ENCODE measurements at places on chromosomes 3 and 15.
A peak's percentile ranks its signal among the peaks of the same experiment; 100 is the strongest.

- DNase-seq = no peak
Observed at GRCh38 chr3:127177226-127177625, 15.7 kb upstream of the PRR23E start.

DNA sequence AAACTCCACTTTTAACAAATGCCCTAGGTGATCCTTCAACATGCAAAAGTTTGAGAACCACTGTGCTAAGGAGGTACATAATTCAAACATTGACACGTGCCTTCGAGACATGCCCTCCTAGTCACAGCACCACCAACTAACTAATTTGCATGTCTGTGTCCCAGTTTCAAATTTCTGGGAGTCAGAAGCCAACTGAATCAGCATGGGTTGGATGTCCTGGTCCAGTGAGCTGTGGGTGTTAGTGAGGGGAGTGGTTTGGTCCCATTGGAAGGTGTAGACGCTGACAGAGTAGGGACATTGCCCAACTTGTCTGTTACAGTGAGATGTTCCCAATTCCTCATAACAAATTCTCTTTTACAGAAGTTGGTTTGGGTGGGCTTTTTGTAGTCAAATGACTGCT is 67.3 kb upstream of the ADPGK start:
- DNase-seq = no peak

DNA sequence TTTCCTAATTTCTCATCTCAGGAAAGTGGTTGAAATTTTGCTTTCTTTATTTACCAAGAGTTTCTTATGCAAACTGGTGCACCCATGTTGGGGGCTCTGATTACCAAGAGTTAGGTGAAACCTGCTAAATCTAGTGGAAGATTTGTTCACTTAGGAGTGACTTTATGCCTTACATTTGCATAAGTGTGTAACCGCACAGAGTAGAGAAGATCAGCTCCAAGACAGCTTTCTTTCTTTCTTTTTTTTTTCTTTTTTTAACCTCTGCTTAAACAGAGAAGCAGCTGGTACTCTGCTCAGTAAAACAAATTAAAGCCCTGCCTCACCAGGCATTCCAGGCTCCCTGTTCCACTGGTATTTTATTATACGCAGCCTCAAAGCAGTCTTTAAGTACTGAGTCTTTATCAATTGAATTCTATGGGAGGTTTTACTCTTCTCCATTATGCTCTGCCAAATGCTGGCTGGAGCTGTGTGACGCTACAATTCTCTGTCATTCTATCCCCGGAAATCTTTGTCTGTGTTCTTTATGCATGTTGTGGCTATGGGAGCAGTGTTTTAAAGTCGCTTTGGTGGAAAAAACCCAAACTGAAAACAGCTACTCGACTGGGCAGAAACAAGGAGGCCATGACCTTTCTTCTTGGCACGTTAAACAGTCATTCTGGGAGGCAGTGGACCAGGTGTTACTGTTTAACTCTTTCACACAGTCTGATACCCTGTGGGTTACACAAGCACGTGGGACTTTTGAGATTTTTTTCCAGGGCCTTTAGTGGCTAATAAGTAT is 55.2 kb upstream of the GBE1 start:
- peak; percentile 14 for DNase-seq

DNA sequence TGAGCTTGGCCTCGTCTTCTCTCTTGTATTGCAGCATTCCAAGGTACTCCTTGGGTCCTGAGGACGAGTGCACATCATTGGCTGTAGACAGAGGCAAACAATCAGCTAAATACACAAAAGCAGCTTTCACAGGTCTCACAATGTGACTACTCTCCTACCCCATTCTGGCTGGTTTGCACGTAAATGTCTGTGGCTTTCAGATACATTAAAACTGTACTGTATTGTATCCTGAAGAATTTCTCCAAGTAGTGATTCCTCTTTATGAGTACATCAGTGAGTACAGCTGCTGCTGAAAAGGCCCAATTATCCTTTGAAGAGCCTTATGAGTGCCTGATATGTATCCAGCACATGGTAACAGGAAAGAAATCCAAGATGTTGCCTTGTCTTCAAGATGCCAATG is 22.0 kb upstream of the GNB5 start:
- no peak for DNase-seq

GRCh38 chr15:100170291-100171210 is 171.2 kb downstream of the ADAMTS17 start:
- DNase-seq = no peak

- no peak for DNase-seq
Observed at GRCh38 chr3:24607281-24607680, 112.6 kb upstream of the THRB start.

DNA sequence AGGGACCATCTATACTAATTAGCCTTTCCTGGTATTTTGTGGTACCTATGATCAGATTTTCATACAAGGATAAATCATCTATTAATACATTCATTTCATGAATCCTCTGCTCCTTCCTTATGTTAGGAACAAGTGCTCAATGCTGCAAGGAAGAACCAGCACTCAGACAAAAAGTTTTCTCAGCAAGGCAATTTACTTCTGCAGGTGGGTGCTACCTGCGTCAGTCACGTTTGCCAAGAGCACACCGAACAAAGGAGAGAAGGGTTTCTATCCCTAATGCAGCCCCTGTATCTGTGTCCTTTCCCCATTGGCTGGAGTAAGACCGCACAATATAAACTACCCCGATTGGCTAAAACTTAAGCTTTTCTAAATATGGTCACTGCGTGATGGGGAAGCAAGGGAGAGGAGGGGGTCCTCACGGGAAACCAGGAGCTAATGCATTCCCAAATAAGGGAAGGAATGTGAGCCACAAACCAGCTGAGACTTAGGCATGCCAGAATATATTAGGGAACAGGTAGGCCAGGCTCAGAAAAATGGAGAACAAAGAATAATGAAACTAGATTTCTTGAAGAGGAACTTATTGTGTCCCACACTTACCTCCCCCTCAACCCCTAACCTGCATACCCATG is 76.5 kb downstream of the AQR start:
- no peak for DNase-seq

DNA sequence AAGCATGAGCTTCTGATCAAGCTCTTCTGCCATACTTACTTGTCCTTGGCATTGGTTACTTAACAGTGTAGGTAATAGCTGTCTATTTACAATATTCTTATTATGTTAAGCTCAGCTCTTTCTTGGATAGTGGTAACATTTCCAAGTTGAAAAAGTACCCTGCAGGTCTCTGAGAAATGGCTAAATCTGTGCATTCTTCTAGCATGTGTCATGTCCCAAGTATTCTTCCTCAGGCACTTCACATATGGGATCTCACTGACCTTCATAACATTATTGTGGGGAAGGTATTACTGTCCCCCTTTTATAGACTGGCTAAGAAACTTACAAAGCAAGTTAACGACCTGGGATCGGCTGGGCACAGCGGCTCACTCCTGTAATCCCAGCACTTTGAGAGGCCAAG is 236.1 kb downstream of the RORA start:
- DNase-seq = no peak

- no peak for DNase-seq
Observed at GRCh38 chr3:2458816-2459215, 360.1 kb downstream of the CNTN4 start.

DNA sequence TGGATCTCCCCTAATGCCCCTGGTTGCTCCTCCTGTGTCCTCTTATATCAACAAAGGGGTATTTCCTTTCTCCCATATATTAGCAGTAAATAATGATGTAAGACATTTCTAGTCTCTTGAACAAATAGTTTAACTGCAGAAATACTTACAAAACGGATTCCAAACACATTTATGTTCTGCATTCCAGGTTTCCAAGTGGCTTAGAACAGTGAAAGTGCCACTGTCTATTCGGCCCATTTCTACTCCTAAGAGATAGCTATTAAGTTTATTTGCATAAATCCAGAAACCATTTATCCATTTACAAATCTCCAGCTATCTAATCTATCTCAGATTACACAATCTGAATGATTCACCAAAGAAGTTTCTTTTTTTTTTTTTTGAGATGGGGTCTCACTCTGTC is 55.8 kb upstream of the FRMD4B start:
- no peak for DNase-seq

GRCh38 chr15:25068696-25069095 is 113.9 kb downstream of the SNRPN start:
- no peak for DNase-seq

DNA sequence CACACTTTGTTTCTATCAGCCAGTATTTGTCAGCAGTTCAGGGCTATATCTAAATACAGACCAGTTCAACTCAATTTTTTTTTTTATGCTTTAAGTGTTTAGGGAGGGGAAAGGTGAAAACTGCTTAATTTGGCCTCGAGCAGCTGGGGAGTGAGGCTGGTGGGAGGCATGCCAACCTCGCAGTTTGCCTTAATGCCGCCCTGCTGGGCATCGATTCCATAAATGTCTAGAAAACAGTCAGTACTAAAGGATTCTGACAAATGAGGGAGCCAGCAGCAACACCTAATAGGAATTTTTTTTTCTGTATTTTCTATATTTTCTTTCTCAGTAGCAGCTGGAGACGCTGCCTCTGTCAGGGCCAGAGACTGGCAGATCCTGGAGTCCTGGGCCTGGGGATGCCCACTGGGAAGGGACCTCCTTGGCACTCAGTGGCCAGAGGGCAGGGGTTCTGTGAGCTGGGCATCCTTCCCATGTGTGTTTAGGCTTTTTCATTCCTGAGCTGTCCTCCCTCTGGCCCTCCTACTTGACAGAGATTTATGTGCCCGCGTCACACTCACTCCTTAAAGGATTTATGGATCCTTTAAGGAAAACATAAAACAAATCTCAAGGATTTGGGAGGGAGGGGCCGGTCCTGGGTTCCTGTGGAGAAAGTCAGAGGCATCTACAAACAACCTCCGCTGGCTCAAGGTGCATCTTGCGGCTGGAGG is 117.8 kb downstream of the WNT5A start:
- DNase-seq = no peak

- DNase-seq = peak; percentile 6
Observed at GRCh38 chr3:24185738-24186384, 240.8 kb downstream of the NR1D2 start.

DNA sequence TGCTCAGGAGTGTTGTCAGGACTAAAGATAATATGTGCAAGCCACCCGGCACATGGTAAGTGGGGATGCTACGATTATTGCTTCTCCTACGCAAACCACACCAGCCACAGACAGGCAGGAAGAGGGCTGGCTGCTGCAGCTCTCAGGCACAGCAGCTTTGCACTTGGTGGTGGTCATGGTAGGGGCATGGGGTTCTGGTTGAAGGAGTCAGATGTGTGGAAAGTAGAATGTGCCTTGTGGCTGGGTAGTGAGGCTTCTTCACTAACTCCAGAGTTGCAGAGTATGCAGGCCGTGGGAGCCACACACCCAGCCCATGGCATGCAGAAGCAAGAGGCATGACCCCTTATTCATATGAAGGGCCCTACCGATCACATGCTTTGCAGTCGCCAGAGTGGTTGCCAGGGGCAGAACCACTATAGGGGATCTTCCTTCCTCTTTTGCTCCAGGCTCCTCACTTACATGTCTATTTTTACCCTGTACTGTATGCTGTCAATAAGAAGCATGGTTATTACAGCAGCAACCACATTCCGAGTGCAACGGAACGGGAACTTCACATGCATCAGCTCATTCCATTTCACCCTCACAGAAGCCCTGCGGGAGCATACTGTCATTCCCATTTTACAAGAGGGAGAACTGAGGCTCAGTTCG is 59.2 kb upstream of the HERC1 start:
- no peak for DNase-seq

DNA sequence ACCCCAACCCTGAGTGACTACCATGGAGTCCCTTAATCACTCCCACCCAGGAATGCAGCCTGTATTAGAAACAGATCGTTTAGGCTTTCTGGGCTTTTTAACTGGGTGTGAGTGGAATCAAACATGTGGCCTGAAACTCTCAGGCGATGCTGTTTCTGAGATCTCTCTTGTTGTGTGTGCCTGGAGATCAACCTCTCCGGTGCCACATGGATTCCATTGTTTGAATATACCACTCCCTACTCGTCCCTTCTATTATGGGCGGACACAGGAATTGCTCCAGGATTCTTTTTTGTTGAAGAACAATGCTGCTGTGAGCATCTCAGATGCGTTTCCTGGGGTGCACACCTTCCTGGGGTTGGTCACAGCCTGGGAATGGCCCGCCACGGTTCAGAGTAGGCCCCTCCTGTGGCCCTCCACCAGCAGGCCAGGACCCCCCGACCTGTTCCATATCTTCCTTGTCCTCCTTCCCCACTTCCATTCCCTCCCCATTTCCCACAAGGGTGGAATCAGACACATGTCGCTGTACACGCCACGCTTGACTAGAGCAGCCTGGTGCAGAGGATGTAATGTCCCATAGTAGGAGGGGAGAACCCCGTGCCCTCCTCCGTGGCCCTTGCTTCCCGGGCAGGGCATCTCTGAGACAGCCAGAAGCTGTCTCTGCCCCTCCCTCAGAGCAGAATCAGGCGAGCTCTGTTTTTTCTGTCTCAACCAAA is 36.4 kb upstream of the PRR23E start:
- DNase-seq = no peak

DNA sequence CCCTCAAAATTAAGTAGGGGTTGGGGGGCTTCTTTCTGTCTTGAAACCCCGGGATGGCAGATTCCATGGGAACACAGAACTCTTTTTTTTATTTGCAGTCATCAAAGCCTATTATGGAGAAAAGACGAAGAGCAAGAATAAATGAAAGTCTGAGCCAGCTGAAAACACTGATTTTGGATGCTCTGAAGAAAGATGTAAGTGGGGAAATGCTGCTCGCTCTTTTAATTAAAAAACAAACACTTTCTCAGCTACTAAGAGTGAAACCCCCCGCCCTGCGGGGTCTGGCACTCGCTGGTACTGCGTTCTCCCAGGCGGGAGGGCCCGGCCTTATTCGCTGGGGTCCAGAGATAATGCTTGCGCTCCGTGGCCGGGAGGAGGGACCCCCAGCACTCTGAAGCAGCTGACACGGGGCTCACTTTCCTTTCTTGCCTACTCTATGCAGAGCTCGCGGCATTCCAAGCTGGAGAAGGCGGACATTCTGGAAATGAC is 615 bp downstream of the HES1 start:
- no peak for DNase-seq

DNA sequence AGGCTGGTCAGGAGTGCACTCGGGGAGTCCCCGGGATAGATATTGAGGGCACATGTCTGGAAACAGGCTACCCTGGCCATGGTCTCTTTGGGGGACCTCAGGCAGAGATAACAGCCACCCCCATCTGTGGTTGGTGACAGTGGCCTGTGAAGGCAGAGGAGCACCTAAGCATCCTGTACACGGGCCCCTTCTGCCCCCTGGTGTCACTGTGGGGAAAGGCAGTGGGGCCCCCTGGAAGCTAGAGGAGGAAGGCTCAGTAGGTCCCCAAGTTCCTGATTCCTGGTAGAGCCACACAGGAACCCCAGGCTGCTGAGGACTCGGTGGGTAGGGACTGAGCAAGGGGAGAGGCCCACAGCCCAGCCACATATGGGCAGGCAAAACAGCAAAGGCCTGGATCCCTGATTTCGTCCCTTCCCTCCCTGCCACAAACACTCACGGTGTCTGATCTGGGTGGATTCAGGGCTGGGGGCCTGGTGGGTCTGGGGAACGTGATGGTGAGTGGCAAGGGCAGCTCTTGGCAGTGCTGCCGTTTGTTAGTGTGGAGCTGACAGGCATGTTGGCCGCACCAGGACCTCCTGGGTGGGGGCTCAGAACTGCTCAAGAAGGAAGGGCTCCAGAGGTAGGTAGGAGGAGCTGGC is 14.1 kb upstream of the CXCR6 start:
- DNase-seq = peak; percentile 15

- no peak for DNase-seq
Observed at GRCh38 chr3:140316466-140316865, 361.4 kb upstream of the TRIM42 start.

GRCh38 chr15:80403712-80404056 is 498 bp upstream of the ARNT2 start:
- no peak for DNase-seq

Measured in RCC 7860 (cell line).